Stimulated activated naive CD4-positive, alpha-beta T cell (primary cell): ENCODE measurements at places on chromosomes 6 and 20.

- DNase-seq: peak; percentile 75
Observed at GRCh38 chr6:35920793-35921732, at the start of gene SRPK1. SRPK1 (minus strand) TSS chr6:35921098; CDS start chr6:35921056, 42 bp downstream.

DNA sequence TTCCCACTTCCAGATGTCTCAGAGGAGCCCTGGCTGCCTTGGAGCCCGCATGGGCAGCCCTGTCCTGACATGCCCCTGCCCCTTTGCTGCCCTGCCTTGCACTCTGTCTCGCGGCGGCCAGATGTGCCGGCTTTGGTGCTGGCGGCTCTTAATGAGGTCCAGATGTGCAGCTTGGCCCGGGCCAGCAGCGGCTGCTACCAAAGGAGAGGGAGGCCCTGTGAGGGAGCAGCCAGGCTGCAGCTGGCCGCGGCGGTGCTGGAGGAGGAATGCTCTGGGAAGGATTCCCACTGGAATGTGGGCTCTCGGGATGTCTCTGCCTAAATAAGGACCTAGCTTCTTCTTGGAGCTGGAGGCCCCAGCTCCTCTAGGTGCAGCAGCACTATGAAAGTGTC lies 72.4 kb downstream of the FGD2 start:
- no peak for DNase-seq

DNA sequence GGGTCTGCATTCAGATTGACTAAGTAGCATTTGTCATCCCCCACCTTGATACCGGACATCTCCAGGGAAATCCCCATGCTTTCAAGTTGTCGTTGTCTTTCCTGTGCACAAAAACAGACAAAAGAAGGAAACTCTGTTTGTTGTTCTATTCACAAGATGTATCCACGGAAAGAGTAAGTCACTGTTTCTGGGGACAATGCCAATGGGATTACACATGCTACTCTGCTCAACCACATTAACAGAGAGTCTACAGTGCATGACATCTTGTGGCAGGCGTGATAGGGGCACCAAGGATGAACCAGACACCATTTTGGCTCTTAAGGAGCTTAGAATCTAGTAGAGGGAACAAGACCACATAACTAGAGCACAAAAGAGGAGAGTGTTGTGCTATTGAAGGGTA lies 124.4 kb upstream of the NUP153 start:
- no peak for DNase-seq

- no peak for DNase-seq
Observed at GRCh38 chr6:155026706-155027045, 31.6 kb downstream of the TIAM2 start.

DNA sequence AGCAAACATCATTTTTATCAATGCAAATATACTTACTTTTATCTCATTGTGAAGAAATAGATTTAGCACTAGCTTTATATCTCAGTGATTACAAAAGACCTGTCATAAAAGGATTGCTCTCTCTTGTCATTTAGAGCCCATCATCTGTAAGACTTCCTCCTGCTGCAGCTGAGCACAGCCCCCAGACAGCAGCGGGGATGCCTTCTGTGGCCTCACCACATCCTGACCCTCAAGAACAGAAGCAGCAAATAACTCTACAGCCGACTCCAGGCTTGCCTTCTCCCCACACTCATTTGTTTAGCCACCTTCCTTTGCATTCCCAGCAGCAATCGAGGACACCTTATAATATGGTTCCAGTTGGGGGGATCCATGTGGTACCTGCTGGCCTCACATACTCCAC lies 127.0 kb upstream of the EDN1 start:
- DNase-seq: peak; percentile 55

GRCh38 chr6:53239526-53239925 lies 90.9 kb upstream of the GCM1 start:
- no peak for DNase-seq

DNA sequence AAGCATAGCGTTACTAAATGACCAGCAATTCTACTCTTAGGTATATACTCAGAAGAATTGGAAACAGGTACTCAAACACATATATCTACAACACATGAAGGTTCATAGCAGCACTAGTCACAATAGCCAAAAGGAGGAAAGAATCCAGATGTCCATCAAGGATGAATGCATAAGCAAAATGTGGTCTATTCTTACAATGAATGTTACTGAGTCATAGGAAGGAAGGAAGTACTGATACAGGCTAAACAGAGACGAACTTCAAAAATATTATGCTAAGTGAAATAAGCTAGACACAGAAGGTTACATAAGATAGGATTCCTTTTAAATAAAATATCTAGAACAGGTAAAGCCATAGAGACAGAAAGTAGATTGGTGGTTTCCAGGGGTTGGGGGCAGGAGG lies 93.5 kb downstream of the MAP3K7 start:
- no peak for DNase-seq

GRCh38 chr20:8447262-8448120 lies 315.4 kb downstream of the PLCB1 start:
- no peak for DNase-seq

DNA sequence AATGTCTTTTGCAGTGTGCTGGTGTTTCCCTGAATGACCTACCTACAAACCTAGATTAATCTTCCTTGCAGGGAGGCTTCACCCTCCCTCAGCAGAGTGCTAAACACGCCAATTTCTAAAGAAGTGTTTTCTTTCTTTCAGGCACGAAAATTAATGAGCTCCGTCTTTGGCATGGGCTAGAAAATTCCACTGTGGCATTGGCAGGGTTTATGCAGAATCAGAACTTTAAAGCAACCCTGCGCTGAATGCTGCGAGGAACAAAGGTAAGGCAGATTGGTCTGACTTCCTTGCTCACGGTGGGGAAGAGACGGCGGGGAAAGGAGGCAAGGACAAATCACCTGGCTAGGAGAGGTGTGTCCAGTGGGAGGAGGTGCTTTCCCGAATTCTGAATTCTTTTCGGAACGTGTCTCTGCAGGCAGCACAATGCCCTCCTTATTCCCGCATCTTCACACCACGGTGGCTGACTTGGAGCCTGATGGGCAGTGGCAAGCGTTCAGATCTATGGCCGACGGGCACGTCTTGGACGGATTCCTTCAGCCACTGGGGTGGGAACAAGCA lies 6.2 kb upstream of the BANF2 start:
- no peak for DNase-seq
